Choroid plexus epithelial cell (primary cell): ENCODE measurements at places on chromosomes 7 and 10.

DNA sequence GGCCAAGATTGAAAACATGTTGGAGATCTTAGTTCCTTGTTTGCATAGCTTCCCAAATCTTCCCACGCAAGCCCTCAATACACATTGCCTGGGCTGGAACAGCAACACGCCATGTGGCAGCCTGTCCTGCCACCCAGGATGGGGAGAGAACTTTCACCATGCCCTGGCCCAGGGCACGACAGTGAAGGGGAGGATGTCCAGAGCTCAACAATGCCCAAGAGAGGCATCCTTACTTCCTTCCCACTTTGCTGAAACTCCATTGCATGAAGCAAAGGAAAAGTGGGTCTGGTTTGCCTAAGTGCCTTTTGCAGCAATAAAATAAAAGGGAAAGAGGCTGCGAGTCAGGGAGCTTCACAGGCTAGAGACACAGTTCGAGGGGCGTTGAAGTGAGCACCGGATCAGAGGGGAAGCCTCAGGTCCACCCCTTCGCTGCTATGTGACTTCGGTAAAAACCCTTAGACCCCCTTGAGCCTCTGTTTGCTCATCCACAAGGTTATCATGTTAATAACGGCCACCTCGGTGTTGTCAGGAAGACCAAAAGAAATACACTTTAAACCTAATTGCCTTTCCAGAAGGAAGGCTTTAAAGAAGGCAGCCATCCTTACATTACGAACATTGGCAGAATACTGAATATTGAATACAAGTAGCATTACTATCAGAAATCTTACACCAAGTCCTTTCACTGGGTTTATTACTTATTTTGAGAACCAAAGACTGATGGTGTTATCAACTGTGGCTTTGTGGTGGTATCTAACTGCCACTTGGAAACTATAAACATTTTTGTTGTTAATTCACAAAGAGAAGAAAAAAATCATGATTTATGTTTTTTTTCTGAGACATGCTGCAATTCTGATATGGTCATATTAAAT, 133.3 kb downstream of the ICA1 start:
- no peak for DNase-seq

DNA sequence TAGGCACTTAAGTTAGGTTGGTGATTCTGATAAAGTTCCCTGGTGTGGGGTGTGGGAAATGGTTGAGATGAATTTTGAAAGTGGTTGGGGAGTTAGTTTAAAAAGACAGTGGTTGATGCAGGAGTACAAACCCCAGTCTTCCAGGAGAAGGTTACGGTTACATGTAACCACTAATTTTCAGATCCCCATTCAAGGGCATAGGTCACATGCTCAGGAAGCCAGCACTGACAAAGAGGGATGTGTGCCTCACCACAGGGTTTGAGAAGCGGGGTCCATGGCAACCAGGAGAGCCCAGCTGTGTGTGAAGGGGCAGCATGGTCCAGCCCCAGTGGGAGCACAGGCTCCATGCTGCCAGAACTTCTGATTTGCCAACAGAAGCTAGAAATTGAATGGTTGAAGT, 144.2 kb downstream of the MDFIC start:
- DNase-seq: no peak

DNA sequence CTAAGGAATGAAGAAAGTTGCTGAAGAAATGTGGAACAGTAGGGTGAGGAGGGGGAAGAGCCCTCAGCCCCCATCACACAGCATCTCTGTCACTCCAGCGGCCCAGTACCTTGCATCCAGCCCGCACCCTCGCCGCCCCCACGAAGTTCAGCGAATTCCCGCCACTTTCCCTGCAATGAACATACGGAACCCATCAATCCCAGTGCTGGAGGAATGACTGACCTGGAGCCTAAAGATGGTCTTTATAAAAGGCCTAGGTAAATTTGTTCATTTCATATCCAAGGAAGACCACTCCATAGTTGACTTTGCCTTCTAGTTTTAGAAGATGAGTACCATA, 779 bp upstream of the KIF5B start:
- no peak for DNase-seq

- peak; percentile 83 for DNase-seq
Measured at GRCh38 chr10:128064108-128064969, 61.9 kb downstream of the MKI67 start.

DNA sequence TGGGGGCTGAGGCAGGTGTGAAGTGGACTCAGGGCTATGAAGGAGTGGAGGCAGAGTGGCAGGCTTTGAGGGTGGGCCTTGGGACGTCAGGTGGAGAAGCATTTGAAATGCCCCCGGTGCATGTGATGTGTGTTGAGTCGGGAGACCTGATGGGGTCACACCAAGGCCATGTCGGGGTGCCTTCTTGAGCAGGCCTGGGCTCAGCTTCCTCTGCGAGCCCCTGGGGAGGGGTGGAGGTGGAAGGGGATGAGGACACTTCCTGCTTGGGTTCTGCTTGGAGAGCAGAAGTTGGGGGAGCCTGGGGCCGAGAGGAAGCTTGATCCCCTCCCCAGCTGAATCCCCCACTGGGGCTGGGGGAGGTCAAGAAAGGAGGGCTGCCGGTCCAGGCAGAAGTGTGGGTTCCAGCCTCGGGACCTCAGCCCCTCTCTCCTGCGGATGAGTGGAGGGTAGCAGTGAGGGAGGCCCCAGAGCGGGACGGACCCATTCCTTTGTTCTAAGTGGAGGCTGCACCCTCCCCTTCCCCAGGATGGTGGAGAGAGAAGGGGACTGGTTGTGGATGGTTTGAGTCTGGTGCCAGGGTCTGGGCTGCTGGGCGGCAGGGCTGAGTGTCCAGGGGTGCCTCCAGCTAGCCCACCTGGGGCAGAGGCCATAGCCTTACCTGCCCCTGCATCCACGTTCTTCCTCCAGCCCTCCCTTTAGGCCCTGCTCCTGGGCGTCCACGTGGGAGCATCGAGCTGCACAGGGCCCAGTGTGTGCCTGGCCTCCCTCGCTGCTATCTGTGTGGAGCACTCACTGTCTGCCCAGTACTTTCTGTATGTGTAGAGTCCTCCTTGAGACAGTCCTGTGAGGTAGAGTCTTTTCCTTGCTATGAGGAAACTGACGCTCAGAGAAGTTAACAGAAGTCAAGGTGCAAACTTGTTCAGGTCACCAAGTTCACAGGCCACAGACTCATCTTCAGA, 36.7 kb downstream of the PRF1 start:
- DNase-seq: no peak
